ENCODE measurements at places on chromosomes 6 and 20.

DNA sequence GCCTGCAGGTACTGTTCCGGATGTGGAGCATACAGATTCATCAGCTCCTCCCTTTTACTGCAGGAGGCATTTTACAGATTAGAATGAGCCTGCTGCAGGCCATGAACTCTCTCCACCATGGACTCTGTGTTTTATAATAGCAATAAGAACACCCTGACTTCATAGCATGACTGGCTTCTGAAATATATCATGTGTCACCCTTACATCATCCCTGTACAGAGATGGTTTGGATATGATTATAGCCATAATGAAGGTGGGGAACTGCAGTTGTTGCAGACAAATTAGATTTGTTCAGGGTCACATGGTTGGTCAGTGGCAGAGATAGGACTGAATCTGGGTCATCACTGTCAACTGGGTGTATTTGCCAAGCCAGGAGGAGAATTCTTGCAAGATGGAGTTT is 100.7 kb downstream of the FOXO3 start:
- no peak for DNase-seq

- DNase-seq, result no peak
Observed at GRCh38 chr6:43977404-43978111, 149.7 kb downstream of the MRPL14 start.

GRCh38 chr20:10893321-10893720 is 219.5 kb upstream of the JAG1 start:
- DNase-seq, result no peak

DNA sequence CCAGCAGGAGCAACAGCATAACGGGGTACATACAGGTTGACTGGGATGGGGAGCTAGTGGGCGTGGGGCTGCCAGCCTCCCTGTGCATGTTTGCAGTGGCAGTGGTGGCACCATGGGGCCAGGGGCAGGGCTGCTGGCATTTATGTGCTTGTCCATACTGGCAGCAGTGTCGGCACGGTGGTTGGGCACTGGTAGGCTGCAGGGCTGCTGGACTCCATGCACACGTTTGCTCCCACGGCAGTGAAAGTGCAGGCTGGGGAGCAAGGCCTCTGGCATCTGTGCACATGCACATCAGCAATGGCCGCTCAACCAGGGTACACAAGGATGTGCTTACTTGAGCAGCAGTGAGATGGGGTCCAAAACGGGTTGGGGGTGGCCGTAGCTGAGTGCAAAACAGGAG is 159.5 kb upstream of the KHDRBS2 start:
- DNase-seq, result no peak

GRCh38 chr6:20608356-20608755 is 74.1 kb downstream of the CDKAL1 start:
- DNase-seq, result no peak

GRCh38 chr20:44959082-44959637 is 1.0 kb downstream of the TOMM34 start:
- DNase-seq, result no peak

DNA sequence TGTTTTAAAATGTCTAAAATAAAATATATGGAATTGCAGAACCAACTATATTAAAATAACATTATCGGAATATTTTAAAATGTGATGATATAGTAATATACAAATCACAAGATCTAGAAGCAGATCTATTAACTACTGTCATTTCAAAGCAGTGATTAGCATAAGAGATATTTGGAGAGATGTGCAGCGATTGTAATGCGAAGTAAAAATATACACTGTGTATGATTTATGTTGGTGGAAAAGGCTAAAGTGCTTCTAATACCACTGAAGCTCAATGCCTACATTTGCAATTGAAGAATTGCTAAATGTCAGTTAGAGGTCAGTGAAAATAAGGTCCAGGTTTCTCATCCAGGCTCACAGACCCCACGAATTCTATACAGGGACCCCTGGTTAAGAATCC is 248.6 kb upstream of the PLN start:
- DNase-seq, result no peak

- no peak for DNase-seq
Observed at GRCh38 chr6:56263596-56264315, 16.4 kb upstream of the COL21A1 start.

DNA sequence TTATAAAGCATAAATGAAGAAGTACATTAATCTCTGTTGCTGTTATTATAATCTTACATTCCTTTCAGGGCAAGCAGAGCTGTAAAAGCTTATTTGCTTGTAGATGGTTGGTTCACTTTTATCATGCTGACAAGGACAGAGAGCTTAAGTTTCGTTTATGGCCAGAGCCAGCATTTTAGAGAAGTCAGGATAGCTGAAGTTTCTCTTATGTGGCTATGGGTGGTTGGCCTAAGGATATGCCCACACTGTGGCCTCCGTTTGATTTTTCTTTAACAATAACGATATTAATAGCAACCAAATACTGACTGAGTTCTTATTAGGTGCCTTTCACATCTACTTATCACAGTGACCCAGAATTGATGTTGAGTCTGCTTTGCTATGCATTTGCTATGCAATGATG is 78.5 kb downstream of the FARS2 start:
- DNase-seq, result no peak

DNA sequence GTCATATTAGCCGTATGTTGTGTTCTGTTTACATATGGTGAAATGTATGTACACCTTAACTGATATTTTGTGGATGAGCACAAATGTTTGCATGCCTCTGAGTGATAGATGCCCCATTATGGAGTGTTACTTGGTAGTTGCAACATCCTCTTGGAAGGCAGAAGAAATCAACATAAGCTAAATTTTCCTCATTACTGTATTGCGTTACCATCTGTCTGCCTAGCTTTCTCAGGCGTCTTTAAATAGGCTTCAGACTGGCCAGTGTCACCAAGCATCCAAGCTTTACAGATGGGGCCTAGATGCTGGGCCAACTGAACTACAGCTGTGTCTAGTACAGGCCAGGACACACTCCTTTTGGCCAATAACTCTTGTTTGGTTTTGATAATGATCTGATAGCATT is 250.6 kb downstream of the SAMD5 start:
- DNase-seq, result no peak

GRCh38 chr20:10716855-10717254 is 43.1 kb upstream of the JAG1 start:
- DNase-seq, result no peak

DNA sequence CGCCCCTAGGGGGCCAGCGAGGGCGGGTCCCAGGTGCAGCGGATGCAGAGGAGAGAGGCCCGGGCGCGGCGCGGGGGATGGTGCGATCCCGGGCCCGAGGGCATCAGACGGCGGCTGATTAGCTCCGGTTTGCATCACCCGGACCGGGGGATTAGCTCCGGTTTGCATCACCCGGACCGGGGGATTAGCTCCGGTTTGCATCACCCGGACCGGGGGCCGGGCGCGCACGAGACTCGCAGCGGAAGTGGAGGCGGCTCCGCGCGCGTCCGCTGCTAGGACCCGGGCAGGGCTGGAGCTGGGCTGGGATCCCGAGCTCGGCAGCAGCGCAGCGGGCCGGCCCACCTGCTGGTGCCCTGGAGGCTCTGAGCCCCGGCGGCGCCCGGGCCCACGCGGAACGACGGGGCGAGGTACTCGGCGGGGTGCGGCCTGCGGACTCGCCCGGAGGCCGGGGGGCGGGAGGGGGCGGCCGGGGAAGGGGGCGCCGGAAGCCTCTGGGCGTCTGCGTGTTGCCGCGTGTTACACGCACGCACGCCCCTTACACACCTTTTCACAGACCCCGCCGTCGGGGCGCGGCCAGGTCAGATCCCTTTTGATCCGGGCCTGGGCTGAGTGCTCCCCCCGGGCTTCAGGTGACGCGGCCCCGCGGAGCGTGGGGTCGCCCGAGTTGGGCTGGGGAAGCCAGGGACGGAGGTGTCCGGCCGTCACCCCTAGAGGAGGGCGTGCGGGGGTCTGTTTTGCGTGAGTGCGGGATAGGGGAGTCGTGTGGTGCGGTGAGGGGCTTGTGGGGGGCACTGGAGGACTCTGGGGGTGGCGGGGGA is 412 bp downstream of the TRIB3 start:
- DNase-seq, result peak; percentile 74

GRCh38 chr6:6593867-6594468 is 5.4 kb downstream of the LY86 start:
- no peak for DNase-seq

GRCh38 chr20:25580711-25581110 is 4.6 kb downstream of the NINL start:
- DNase-seq, result no peak

GRCh38 chr20:9928281-9928737 is 89.4 kb upstream of the PAK5 start:
- DNase-seq, result no peak

GRCh38 chr20:57555457-57556184 is 5.3 kb upstream of the PCK1 start:
- no peak for DNase-seq

DNA sequence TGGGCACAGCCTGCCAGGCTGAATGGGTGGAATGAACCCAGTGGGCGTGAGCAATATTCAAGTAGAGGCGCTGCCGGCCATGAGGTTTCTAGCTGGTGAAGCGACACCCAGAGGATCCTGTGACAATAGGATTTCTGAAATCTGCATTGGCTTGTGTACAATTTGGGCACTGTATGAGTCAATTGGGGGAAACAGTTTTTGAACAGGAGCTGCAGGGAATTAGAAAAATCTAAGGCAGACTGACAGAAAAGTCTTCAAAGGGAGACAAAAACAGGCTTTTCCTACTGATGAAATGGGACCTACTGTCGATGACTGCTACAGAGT is 148.8 kb upstream of the PROKR2 start:
- DNase-seq, result no peak

- peak; percentile 45 for DNase-seq
Observed at GRCh38 chr6:132798869-132799538, 567 bp upstream of the SLC18B1 start.

- no peak for DNase-seq
Observed at GRCh38 chr20:35048739-35049138, 43.9 kb downstream of the TRPC4AP start.

DNA sequence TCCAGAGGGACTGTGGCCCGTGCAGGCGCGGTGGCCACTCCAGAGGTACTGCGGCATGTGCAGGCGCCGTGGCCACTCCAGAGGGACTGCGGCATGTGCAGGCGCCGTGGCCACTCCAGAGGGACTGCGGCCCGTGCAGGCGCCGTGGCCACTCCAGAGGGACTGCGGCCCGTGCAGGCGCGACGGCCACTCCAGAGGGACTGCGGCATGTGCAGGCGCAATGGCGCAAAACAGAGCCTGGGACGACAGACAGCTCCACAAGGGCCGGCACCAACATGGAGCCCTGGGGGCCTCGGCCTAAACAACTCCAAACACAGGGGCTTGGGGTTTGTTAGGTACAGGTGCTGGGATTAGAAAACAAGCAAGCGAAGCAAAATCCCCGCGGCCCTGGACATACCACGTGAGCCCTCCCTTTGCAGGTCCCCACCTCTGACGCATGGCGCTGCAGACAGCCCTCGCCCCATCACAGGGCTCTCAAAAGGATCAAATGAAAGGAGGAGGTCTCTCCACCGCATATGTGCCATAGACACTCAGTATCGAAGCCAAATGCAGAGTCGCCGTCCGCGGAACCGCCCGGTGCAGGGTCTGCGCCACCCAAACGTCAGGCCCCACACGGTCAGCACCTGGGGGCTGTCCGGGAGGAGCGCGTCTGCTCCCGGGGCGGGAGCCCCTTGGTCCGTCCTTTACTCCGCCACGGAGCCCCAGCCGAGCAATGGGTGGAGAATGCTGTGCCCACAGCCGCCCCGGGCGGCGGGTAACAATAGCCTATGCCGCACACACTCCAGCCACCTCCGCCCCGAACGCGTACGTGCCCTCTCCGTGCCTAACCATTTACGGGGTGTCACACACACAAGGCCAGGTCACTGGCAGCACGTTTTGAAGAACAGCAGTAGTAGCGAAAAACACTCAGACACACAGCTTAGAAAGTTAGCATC is 85.7 kb downstream of the TAF4 start:
- no peak for DNase-seq

- no peak for DNase-seq
Observed at GRCh38 chr20:10004900-10005299, 29.9 kb upstream of the ANKEF1 start.

- no peak for DNase-seq
Observed at GRCh38 chr20:17227219-17227575, 357 bp downstream of the PCSK2 start.

- DNase-seq, result no peak
Observed at GRCh38 chr6:34032856-34033255, 113.0 kb downstream of the GRM4 start.

GRCh38 chr6:105995391-105995865 is 90.7 kb upstream of the PRDM1 start:
- DNase-seq, result no peak

GRCh38 chr6:167776906-167777627 is 49.6 kb upstream of the AFDN start:
- DNase-seq, result no peak

- no peak for DNase-seq
Observed at GRCh38 chr20:51350941-51351631, 191.4 kb downstream of the NFATC2 start.

DNA sequence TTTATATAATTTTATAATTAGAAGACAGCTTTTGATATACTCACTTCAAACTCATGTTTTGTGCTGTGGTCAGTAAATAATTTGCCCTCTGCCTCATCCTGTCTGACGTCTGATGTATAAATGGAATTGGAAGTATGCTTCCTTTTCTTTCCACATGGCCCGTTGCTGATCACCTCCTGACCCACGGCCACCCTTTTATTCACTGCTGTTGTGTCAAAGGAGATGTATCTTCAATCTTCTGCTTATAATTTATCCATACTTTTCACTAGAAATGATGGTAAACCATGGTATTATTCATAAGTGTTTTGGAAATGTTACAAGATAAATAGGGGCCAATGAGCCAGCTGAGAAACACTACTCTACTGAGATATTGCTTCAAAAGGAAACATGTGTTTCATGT is 841.8 kb downstream of the PHF3 start:
- DNase-seq, result no peak

GRCh38 chr6:135624402-135625295 is 127.1 kb upstream of the AHI1 start:
- DNase-seq, result no peak

DNA sequence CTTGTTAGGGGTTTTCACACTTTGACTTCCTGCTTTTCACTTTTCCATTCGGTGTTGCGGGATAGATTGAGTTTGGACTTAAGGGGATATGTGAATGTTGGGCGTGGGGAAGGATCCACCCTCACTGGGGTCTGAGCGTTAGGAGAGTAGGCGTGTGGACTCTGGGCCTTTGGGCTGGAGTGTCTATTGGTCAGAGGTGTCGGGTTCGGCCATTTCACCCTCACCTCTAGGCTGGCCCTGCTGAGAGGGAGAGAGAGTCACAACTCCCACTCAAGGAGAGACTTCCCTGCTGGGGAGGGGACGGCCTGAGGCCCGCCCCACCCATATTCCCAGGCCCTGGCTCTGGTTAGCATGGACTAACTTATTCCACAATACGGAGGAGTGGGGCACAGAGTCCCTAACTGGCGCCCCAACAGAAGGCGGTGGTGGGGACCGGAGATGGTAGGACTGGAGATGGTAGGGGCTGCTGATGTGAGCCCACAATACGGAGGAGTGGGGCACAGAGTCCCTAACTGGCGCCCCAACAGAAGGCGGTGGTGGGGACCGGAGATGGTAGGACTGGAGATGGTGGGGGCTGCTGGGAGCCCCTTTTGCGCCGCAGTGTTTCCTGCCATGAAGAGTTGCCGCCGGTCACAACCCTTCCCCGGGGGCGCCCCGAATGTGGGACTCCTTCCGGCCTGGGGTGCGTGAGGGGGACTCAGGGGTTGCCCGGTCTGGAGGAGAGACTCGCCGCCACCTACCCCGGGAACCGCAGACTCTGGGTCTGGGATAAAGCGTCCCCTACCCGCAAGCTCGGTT is 1.4 kb upstream of the PTPRA start:
- DNase-seq, result no peak

Measured in HuH-7.5 (cell line).